ENCODE measurements at places on chromosomes 16 and 17. TPM values are rescaled to one million over a fixed set of nuclear protein-coding genes. Genes with fewer than 3 reads are reported as not detected.

WFIKKN1 gene
- 0.44 TPM for total RNA-seq

TP53TG3B gene
- total RNA-seq: not detected

CCDC40 gene
- 19.7 TPM for total RNA-seq

ACE gene
- total RNA-seq: 8.1 TPM

NLRC5 gene
- total RNA-seq: 5.7 TPM

CCDC144A gene
- 13.7 TPM for total RNA-seq

CCL8 gene
- 0.89 TPM for total RNA-seq

HBZ gene
- total RNA-seq: 5.0 TPM

TPSD1 gene
- total RNA-seq: not detected

TMEM238L gene
- total RNA-seq: not detected

KRT33B gene
- not detected for total RNA-seq

SMYD4 gene
- total RNA-seq: 13.4 TPM

HAP1 gene
- 22.1 TPM for total RNA-seq

KRTAP3-1 gene
- total RNA-seq: not detected

TP53TG3 gene
- not detected for total RNA-seq

ABCC12 gene
- total RNA-seq: 0.40 TPM

CNGB1 gene
- total RNA-seq: 6.5 TPM

EVPL gene
- 0.17 TPM for total RNA-seq

CSF3 gene
- total RNA-seq: 0.59 TPM

GRCh38 chr16:3028716-3029319 is 5.0 kb downstream of the THOC6 start:
- DNase-seq: no peak

- no peak for DNase-seq
Observed at GRCh38 chr16:23236983-23237382, 54.4 kb downstream of the SCNN1G start.

DNA sequence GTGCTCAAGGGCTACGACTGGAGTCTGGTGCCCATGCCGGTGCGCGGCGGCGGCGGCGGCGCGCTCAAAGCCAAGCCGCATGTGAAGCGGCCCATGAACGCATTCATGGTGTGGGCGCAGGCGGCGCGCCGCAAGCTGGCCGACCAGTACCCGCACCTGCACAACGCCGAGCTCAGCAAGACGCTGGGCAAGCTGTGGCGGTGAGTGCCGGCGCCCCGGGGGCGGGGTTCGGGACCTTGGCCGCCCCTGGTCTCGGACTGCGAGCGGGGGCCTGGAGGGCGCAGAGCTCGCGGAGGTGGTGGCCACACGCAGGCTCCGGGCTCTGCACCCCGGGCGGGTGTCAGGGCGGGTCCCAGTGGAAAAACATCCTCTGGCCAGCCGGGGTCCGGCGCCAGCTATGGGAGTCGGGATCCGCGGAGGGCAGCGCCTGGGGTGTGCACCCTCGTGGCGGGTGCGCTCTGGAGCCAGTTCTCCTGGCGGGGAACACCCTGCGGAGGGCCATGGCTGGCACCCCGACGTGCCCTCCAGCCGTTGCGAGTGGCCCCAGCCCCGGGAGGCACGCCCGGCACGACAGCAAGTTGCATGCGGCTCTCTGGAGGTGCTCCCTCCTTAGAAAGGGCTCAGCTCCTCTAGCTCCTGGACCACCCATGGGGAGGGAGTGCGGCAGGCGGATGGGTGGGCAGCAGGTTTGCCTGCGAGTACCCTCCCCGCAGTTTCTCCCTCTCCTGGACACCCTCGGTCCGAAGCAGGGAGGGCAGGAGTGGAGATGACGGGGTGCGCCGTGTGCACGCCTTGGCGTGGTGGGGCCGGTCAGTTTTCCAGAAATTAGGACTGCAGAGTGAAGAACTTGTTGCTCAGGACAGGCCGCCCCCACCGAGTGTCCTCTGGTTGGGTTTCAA is 824 bp downstream of the SOX8 start:
- no peak for DNase-seq

DNA sequence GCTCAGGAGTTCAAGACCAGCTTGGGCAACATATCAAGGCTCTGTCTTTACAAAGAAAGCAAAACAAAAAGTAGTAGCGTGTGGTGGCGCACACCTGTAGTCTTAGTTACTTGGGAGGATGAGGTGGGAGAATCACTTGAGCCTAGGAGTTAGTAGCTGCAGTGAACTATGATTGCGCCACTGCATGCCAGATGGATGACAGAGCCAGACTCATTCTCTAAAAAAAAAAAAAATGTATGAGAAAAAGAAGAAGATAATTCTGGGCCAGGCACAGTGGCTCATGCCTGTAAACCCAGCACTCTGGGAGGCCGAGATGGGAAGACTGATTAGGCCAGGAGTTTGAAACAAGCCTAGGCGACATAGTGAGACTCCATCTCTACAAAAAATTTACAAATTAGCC is 28.5 kb downstream of the STAT5B start:
- no peak for DNase-seq

- DNase-seq: no peak
Observed at GRCh38 chr17:49254066-49254465, 23.5 kb upstream of the PHOSPHO1 start.

DNA sequence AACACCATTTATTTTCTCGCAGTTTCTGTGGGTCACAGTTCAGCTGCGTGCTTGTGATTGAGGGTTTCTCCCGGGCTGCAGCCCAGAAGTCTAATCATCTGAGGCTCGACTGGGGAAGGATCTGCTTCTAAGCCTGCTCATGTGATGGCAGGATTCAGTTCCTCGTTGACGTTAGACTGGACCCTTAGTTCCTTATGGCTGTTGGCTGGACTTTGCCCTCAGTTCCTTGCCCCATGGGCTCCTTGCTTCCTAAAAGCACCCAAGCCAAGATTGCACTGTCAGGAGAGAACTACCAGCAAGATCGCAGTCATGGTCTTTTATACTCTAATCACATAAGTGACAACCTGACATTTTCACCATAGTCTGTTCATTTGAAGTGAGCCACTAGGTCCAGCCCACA is 250.0 kb downstream of the PRKCA start:
- no peak for DNase-seq

DNA sequence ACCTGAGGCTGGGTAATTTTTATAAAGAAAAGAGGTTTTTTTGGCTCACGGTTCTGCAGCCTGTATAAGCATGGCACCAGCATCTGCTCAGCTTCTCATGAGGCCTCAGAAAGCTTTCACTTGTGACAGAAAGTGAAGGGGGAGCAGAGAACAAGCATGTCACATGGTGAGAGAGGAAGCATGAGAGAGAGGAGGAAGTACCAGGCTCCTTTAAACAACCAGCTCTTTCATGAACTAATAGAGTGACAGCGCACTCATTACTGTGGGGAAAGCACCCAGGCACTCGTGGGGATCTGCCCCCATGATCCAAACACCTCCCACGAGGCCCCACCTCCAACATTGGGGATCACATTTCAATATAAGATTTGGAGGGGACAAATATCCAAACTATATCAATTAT is 86.8 kb downstream of the USP32 start:
- no peak for DNase-seq

GRCh38 chr17:61002316-61002736 is 324.7 kb downstream of the BCAS3 start:
- peak; percentile 51 for DNase-seq

- DNase-seq: no peak
Observed at GRCh38 chr17:73224237-73224636, 31.4 kb downstream of the COG1 start.

DNA sequence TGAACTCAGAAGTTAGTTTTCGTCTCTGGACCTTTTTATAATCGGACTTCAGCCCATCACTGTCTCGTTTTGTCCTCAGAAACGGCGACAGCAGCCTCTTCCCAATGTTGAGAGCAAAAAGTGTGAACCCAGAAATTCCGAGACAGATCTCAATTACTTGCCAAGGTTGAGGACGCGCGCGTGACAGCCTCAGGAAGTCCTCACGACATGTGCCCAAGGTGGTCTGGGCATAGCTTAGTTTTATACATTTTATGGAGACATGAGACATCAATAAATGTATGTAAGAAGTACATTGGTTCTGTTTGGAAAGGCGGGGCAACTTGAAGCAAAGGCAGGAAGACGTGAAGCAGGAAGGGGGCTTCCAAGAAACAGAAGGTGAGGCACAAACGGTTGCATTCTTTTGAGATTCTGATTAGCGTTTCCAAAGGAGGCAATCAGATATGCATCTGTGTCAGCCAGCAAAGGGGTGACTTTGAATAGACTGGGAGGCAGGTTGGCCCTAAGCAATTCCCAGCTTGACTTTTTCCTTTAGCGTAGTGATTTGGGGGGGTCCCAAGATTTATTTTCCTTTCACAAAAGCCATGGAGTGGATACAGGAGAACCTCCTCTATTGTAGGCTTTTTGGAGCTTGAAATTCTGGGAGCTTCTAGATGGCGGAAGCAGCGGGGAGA is 583 bp upstream of the ZNF747 start:
- DNase-seq: no peak

DNA sequence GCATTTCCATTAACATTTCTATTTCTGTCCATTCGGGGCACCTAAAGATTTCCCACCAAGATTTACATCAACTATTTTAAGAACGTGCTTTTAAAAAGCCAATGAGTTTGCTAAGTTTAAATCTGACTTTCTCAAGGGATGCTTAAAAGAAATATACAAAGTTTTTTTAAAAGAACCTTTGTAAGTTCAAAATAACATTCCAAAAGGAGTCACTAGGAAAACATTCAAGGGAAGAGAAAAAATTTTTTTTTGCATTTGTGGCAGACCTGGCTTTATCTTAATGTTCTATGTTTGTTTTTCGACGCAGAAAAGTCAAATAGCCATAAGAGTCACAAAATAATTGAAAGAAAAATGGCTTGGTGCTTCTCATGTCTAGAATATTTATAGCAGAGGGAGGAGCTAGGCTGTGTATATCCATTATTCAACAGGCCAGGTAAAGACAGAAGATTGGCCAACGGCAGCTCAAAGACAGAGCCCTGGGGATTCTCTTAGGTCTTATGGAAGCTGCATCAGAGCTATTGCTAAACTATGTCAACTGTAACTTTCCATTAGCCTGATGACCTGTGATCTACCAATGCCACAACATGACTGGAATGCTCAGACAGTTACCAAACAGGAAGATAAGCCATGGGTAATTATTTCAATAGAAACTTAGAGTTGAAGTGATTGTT is 37.8 kb upstream of the MYOCD start:
- no peak for DNase-seq

GRCh38 chr17:66727634-66728570 is 107.0 kb upstream of the CACNG5 start:
- peak; percentile 92 for DNase-seq

DNA sequence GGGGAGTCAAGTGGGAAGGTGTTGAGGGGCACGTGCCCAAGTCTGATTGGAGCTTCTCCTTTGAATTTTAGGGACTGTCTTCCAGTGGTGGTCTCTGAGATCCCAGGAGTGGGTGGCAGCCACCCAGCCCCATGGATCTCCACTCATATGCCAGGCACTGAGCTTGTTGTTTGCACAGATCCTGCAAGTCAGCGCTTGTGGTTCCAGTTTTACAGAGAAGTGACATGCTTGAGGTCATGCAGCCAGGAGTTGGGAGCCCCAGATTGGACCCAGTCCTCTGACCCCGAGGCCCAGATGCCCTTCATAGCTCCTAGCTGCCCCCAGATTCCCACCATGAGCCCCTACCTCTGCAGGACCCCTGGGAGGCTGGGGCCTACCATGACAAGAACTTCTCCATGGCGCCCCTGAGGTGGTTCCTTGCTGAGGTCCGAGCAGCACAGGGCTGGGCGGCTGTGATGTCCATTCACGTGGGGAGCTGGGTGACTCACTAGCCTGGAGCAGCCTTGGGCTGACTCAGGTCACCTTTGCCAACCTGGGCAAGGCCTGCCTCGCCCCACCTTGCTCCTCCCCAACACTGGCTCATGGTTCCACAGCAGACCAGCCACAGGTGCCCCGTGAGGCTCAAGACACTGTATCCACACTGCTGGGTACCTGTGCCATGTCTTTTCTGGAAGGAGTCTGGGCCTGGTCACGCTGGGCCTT is 47.4 kb downstream of the RAI1 start:
- no peak for DNase-seq

DNA sequence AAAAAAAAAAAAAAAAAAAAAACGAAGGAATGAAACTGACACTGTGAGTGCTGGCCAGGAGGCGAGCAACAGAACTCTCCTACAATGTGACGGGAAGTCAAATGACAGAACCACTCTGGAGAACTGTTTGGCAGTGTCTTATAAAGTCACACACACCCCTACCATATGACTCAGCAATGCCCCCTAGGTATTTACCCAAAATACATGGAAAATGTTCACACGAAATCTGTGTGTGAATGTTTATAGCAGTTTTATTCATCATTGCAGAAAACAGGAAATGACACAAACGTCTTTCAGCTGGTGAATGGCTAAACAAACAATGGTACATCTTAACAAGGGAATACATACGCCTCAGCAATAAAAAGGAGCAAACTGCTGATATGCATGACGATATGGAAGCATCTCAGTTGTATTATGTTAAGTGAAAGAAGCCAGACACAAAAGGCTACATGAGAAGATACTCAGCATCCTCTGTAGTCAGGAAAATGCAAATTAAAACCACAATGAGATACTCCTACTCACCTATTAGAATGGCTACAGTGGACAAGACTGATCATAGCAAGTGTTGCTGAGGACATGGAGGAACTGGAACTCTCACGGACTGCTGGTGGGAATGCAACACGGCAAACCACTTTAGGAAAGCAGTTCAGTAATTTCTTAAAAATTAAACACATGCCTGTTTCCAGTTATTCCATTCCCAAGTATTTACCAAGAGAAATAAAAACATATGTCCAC is 74.7 kb downstream of the TBC1D16 start:
- no peak for DNase-seq

- DNase-seq: no peak
Observed at GRCh38 chr16:85288869-85289660, 176.8 kb upstream of the CIBAR2 start.
